SW480 (cell line): ENCODE measurements at places on chromosomes 16 and 17.

DNA sequence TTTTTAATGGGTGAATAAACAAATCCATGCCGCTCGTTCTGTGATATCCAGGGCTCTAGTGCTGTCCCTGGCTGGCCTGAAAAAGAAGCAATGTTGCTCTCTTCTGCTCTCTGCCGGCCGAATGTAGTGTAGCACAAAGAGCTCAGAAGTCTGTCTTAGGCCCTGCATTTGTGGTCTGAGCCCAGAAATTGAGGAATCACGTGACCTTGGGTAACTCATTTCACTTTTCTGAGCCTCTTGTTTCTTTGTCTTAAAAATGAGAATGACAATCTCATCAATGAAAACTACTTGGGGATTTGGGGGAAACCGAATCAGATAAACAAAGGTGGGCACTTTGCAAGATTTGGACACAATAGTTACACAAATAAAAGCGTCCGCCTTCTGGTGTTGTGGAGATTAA is 381.6 kb upstream of the ASIC2 start:
- DNase-seq: peak; percentile 46

DNA sequence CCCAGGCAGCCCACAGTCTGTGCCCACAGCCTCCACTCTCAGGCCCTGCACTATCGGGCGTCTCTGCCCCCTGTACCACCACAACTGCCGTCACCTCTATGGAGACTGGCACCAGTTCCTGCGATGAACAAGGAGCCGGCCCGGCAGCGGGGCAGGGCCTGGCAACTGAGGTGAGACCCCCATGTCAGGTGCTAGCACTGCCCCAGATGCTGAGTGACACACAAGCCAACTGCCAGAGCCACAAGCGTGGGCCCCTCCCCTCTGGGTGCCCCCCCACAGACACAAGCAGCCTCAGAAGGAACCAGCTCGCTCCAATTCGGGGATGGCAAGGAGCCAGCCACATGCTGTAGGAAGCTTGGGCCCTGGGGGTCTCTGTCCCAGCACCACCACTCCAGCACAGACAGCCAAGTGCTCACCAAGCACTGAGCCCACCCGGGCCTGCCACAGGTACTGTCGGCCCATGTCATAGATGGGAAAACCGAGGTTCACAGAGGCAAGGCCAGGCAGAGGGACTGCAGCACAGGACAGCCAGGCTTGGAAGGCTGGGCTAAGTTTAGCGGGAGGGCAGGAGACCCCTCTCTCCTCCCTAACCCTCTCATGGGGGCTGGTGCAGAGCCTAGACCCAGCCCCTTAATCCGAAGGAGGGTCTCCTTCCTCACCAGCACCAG is 1.5 kb upstream of the PVALEF start:
- no peak for DNase-seq

DNA sequence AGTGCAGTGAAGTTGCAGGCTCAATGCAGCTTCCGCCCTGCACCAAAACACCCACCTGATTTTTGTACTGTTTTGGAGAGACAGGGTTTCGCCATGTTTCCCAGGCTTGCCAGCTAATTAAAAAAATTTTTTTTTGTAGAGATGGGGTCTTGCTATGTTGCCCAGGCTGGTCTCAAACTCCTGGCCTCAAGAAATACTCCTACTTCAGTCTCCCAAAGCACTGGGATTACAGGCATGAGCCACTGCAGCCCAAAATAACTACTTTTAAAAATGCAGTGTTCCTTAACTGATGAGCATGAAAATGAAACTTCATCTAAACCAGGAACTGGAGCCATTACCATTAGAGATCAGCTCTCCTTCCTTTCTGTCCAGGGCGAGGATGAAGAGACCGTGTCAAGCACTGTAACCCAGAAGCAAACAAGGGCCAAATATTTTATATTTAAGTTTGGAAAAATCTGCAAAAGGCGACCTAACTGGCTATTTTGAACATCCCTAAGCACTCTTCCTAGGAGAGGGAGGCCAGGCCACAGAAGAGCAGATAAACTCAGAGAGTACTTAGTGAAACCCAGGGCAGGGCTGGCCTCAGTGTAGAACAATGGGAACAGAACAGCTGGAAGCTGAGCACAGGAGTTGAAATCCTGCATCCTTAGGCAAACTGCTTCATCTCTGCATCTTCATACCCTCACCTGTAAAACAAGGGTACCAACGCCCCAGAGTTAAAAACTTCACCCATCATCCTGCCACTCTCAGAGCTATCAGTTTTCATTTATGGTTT is 24.0 kb downstream of the CREBBP start:
- no peak for DNase-seq

- peak; percentile 29 for DNase-seq
Observed at GRCh38 chr16:12062343-12063003, 85.9 kb downstream of the SNX29 start.

DNA sequence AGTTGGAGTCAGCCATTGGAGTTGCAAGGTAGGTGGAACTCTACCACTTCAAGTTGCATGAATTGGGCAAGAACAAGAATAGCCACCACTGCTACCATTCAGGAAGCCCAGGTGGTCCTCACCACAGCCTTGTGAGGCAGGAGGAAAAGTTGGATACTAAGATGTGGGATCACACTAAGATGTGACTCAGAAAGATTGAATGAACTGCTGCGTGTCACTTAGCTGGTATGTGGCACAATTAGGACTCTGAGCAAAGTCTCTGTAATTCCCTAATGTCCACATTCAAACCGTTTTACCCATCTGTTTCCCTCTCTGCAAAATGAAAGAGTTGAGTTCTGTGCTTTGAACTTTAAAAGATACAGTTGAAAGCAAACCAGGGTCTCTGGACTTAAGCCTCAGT is 44.7 kb upstream of the HS3ST3A1 start:
- no peak for DNase-seq

DNA sequence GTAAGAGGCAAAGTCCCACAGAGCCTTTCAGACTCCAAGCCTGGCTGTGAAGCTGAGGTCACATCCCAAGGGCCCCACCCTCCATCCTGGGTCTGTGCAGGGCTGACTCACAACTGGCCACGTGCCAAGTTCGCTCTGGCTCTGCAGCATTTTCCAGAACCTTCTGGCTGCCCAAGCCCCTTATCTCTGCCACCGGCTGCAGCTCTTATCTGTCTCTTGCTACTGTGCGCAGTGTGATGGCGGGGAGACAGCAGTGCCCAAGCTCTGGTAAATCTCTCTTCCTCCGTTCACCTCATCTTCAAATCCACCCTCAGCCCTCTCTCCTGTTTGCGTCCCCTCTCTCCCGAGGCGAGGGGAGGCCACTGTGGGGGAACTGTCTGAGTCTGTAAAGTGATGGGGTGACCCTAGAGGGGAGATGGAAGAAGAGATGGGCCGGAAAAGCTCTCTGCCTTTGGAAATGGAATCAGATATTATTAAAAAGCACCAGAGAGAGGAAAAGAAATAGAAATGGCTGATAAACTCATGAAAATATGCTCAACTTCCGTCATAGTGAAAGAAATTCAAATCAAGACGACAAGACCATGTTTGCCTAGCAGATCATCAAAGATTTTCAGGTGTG is 162.7 kb upstream of the CDC42EP4 start:
- peak; percentile 83 for DNase-seq

DNA sequence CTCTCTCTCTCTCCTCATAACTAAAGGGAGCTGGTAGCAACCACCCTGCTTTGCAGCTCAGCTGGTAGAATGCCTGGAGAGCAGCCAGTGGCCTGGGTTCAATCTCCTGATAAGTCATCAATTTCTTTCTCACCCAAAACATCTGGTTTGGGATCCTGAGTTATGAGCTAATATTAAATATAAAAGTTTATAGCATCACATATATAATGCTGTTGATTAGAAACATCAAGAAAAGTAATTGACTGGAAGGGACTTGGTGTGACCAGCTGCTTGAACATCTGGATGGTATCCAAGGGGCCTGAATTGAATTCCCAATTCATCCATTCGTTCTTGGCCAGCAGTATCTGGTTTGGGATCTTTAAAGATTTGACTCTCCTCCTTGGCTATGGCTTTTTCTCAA is 12.2 kb upstream of the ELAC2 start:
- no peak for DNase-seq

DNA sequence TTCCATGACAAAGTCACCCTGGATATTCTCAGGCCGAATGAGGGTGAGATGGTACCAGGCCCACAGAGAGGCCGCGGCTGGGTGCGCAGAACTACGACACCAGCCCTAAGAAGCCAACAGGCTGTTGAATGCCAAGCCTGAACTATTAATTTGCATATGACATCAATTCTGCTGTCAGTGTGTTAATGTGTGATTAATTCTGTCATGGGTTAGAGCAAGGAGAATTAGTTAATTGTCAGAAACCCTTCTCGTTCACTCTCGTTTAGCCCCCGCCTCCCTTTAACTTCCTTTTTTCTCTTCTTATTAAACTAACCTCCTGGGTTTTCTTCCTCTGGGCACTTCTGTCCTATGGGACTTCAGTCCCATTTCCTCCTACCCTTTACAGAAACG is 123.4 kb downstream of the ZFHX3 start:
- DNase-seq: no peak

DNA sequence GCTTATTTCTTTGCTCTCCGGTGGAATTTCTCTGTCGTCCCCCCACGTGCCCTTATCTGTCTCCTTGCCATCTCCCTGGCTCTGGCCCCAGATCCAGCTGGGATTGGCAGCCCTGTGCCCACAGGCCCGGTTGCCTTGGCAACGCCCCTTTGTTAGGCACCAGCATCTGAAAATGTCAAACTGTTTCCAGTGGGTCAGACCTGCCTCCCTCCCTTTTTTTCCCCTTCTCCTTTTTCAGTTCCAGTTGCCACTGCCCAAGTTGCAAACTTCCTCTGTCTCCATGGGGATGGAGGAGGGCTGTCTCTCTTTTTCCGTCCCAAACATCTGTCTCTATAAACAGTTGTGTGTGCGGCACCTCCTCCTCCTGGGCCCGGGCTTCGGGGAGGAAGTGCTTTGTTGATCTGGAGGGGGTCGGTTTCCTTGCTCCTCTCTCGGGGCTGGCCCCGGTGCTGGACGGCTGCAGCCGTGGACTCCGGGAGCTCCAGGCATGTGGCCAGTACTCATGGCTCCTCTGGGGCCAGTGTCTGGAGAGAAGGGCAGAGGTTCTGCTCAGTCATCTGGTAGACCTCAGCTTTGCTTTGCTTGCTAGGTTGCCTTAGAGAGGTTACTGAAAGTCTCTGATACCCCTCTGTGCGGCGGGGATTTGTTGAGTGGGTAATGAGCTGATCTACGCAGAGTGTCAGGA is 35.3 kb downstream of the SOCS3 start:
- no peak for DNase-seq

- no peak for DNase-seq
Observed at GRCh38 chr17:37516127-37516571, 26.5 kb downstream of the DUSP14 start.

DNA sequence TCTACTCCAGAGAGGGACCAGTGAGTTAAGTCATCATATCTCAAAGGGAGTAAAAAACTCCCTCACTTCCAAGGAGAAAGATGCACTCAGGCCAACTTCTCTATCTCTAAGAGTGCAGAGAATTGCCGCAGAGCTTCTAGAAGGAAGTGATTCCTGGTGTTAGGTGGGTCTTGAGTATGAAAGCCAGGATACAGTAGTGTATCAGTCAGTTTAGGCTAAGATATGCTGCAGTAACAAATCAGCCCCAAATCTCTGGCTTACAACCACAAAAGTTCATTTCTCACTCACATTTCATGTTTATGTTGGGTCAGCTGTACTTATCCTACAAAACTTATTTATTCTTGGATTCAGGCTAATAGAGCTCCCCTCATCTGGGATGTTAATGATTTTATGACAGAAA is 106.3 kb downstream of the HS3ST4 start:
- DNase-seq: no peak

- no peak for DNase-seq
Observed at GRCh38 chr16:73124665-73125375, 76.9 kb upstream of the ZFHX3 start.

DNA sequence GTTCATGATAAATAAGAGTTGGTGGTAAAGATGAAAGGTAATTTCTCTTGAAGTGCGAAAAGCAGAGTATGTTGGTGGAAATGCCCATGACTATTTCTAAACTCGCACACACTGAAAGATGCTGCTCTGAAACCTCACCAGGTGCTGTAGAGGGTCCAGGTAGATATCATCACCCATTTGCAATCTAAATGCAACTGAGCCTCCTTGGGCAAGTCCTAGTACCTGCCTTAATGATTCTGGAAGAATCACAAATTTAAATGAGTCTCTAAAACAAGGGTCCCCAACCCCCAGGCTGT is 5.9 kb upstream of the MMD start:
- DNase-seq: no peak

DNA sequence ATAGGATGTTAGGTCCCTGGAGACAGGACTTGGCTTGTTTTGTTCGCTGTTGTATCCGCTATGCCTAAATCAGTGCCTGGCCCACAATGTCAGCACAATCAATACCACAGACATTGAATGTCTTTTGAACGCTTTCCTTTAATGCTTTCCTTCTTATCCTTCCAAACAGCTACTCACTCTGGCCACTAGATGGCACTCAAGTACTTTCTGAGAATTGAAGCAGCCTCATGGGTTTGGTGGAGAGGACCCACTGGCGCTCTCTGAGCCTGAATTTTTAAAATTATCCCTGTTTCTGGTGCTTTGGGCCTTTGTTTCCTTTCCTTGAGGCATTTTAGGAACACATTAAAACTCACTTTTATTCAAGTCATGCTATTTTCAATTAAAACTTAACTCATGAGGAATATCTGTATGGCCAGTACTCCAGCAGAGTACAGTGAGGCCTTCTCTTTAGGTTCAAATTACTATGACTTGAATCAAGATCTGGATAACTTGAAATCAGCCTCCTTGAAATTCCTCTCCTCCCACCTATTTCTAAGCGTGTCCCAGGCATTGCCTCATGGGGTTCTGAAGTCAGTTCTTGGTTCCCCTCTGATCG is 3.2 kb upstream of the NLRP1 start:
- peak; percentile 73 for DNase-seq

DNA sequence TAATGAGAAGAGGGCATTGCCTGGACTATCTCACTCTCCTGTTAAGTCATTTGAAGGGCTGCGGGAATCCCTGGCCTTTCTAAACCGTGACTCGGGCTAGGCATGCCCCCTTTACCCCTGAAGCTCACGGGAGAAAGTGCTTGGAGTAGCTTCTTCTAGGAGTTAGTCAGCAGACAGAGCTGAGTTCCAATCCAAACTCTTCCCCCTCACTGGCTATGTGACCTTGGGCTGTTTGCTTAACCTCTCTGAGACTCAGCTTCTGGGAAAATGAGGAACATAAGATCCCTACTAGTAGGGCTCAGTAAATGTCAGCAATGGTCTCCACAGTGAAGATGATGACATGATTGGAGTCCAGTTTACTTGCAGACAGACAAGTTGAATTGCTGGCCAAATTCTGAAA is 5.7 kb upstream of the B9D1 start:
- DNase-seq: no peak
